ENCODE measurements at places on chromosomes 11 and 22.

DNA sequence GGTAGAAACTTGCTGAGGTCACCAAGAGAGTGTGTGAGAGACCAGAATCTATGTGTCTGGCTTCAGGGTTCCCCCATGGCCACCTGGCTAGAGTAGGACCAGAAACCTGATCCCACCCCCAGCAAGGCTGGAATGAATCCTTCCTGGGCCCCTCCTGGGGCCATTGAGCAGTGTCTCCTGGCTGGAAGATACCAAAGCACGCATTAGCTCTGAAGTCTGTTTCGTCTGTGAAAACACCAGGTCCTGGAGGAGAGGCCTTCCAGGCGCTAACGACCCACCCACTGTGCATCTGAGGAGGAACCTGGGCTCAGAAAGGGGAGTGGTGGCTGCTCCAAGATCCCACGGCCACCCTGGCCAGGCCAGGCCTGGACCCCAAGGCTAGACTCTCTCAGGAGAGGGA lies 15.5 kb upstream of the TSKU start:
- no peak for DNase-seq

DNA sequence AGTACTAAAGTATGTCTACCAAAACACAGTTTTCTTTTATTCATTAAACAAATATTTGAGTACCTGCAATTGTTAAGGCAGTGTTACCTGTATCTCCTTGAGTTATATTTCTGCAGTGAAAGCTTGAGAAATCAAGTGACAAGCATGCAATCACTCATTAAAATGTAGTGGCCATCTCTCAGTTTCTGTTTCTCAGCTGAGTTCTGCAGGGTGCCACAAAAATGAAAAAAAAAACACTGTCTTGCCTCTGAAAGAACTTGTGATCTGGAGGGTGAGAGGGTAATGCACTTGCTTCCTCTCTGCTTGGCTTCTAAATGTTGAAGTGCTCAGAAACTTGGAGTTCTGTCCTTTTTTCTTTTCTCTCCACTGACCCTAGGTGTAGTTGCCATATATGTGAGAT lies 6.8 kb downstream of the QSER1 start:
- DNase-seq = no peak

DNA sequence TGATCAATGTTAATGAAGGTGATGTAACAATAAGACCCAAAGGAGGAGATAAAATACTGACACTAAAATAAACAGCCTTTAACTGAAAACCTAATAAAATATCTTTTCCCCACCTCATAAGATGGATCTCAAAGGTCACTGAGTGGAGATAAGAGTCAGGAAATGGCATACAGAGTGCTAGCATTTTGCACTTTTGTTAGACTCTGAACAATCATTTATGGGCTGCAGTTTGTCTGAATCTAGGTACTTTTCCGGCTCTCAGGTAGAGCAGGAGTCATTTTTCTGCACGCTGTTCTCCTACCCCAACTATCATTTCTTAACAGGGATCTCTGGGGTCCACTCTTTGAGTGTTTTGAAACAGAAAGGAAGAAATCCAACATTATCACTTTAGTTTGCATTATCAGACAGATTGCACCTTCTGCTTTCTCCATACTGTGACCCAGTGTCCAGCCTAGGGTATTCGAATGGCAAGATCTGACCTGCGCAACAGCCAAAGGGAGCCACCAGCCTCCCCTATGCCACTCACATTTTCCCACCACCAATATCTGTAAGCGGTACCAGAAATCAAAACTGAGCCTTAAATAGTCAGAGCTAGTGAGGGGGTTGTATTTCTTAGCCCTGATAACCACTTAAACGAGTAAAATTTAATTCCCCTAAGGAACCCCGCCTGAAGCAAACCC lies 863 bp downstream of the SIAE start:
- DNase-seq = no peak

- DNase-seq = no peak
These were observed 285.1 kb upstream of the CCDC90B start for GRCh38 chr11:83571302-83571701.

DNA sequence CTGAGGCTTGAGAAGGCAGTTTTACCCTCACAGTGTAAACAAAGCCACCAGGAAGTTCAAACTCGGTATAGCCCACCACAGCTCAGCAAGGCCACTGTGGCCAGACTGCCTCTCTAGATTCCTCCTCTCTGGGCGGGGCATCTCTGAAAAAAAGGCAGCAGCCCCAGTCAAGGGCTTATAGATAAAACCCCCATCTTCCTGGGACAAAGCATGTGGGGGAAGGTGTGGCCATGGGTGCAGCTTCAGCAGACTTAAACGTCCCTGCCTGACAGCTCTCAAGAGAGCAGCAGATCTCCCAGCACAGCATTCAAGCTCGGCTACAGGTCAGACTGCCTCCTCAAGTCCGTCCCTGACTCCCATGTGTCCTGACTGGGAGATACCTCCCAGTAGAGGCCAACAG lies 69.7 kb downstream of the TTC28 start:
- no peak for DNase-seq
